ENCODE measurements at places on chromosomes 6 and 20. TPM values are rescaled to one million over a fixed set of nuclear protein-coding genes. Genes with fewer than 3 reads are reported as not detected.

The PAK5 gene
- total RNA-seq, result 1.1 TPM

DNA sequence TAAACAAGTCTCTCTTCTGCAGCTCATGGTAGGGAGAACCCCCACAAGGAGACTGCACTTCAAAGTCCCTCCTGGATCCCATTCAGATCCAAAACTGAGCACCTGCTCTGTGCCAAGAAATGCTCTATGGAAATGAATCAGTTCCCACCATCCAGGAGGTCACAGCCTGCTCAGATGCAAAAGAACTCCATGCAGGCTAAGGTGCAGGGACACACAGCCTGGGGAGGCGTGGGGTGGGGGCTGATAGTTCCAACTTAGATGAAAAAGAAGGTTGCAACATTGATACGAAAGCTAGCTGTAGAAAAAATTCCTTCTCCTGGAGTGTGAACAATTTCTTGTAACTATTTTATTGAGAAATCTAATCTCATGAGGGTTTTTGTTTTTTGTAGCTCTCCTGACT lies 111.0 kb upstream of the TMEM170B start:
- no peaks in the 10 kb centered on the region for H3K36me3 ChIP-seq
- no peak overlapping the region for H3K4me3 ChIP-seq
- no peak overlapping the region for H3K27ac ChIP-seq
- peaks cover 23% of the 10 kb centered on the region for H3K4me1 ChIP-seq
- DNase-seq, result no peak

DNA sequence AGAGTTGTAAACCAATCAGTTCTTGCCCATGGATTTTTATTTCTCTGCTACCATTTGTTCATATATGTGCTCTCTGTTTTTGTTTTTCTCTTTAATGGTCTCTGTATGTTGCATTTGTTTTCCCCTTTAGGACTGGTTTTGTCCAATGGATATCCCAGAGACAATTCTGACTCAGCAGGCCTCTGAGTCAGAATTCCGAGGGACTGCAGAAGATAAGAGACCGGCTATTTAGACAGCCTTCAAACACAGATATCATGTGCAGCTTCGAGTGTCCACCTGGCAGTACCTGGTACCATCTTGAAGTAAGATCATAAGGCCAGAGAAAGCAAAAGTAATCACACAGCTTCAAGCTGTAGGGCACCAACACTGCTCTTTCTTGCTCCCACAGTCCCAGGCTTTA lies 125.5 kb downstream of the ELOVL4 start:
- no peak overlapping the region for H3K27ac ChIP-seq
- peaks cover 4% of the 10 kb centered on the region for H3K4me1 ChIP-seq
- H3K36me3 ChIP-seq, result no peaks in the 10 kb centered on the region
- H3K27me3 ChIP-seq, result no peaks in the 10 kb centered on the region
- no peak for DNase-seq
- no peak overlapping the region for H3K4me3 ChIP-seq

DNA sequence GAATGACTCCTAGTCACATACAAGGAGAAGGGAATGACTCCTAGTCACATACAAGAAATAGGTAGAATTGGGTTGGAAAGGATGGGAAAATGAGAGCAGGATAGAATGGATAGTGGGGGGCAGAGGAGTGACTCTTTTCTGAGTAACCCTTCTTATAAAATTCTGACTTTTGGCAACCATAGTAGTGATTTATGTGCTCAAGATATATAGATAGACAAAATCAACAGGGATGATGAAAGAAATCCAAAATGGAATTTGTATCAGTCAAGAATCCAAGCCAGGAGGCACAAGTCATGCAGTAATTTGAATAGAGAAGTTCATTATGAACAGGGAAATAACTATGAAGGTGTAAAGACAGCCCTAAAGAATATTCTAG lies 41.7 kb downstream of the ADAT2 start:
- H3K36me3 ChIP-seq, result no peaks in the 10 kb centered on the region
- H3K27ac ChIP-seq, result no peak overlapping the region
- no peak overlapping the region for H3K4me3 ChIP-seq
- H3K27me3 ChIP-seq, result no peaks in the 10 kb centered on the region
- H3K4me1 ChIP-seq, result 0 out of 2 replicates have a peak, but pooled peaks cover 7% of the 10 kb centered on the region

GRCh38 chr20:62308102-62308822 lies 5.5 kb downstream of the ADRM1 start:
- peaks cover 21% of the 10 kb centered on the region for H3K36me3 ChIP-seq
- DNase-seq, result no peak
- H3K4me1 ChIP-seq, result peaks cover 14% of the 10 kb centered on the region
- H3K27me3 ChIP-seq, result no peaks in the 10 kb centered on the region
- H3K27ac ChIP-seq, result peak overlapping the region; percentile 69

The RIN2 gene
- 0.43 TPM for total RNA-seq

GRCh38 chr20:51507216-51508036 lies 35.1 kb downstream of the NFATC2 start:
- no peaks in the 10 kb centered on the region for H3K27me3 ChIP-seq
- no peak for DNase-seq
- no peak overlapping the region for H3K27ac ChIP-seq
- no peak overlapping the region for H3K4me3 ChIP-seq
- H3K36me3 ChIP-seq, result no peaks in the 10 kb centered on the region
- no peaks in the 10 kb centered on the region for H3K4me1 ChIP-seq

DNA sequence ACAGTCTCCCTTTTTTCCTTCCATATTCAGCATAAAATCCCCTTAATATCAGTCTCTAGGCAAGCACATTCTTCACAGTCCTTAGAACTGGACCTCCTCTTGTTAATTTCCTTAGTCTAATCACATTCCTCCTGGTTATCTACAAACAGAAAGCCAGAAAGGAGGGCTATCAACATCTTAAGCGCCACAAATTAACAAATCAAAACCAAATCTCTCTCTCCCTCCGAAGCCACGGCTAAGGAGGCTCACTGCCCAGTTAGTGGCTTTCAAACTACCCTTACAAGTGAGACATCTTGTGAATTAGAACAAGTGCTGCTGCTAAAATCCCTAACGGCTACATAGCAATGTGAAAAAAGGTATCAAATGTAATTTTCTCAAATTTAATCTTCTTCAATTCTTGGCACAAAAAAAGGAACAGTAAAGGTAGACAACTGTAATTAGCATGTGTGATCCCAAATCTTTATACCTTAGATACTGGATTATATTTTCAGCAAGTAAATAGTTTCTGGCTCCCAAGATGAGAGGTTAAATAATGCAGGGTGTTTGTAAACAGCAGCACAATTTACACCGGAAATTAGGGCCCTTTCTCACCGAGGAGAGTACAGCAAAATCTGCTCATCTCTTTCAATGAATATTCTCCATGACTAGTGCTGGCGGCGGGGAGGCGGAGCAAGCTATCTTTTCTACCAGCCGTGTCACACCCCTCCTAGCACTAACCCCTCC lies 1.4 kb upstream of the TRIM39 start:
- peak; percentile 95 for DNase-seq
- peak overlapping the region; percentile 61 for H3K4me3 ChIP-seq
- H3K36me3 ChIP-seq, result peaks cover 10% of the 10 kb centered on the region
- peaks cover 40% of the 10 kb centered on the region for H3K4me1 ChIP-seq
- peak overlapping the region; percentile 98 for H3K27ac ChIP-seq

The TBCC gene
- 45.0 TPM for total RNA-seq

The SLC2A10 gene
- 14.6 TPM for total RNA-seq

DNA sequence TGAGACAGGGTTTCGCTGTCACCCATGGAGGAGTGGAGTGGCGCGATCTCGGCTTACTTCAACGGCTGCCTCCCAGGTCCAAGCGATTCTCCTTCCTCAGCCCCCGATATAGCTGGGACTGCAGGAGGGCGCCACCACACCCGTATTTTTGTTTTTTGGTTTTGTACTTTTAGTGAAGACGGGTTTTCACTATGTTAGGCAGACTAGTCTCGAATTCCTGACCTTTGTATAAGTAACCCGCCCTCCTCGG lies 115.4 kb upstream of the BTN3A2 start:
- peaks cover 3% of the 10 kb centered on the region for H3K4me1 ChIP-seq
- peak overlapping the region; percentile 100 for H3K27ac ChIP-seq
- peak overlapping the region; percentile 90 for H3K4me3 ChIP-seq

The ARMH2 gene
- not detected for total RNA-seq

DNA sequence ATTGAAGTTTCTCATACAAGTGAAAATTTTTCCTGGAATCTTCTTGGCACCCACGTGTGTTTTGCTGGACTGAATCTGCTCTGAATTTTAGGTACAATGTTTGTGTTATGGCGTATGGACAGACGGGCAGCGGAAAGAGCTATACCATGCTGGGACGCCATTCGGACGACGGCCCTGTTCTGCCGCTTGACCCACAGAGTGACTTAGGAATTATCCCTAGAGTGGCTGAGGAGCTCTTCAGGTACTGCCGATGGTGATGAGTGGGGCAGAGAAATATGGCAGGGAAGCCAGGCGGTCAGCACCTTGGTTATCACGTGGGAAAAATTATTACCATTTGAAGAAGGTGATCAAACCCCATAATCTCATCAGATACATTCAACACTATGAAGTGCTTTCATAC lies 36.3 kb downstream of the KIF25 start:
- H3K36me3 ChIP-seq, result peaks cover 3% of the 10 kb centered on the region
- no peak for DNase-seq
- H3K4me1 ChIP-seq, result peaks cover 34% of the 10 kb centered on the region
- H3K27me3 ChIP-seq, result no peaks in the 10 kb centered on the region
- H3K27ac ChIP-seq, result no peak overlapping the region

The BFSP1 gene
- total RNA-seq, result 5.0 TPM

- no peak for DNase-seq
- no peak overlapping the region for H3K4me3 ChIP-seq
- no peaks in the 10 kb centered on the region for H3K27me3 ChIP-seq
- peaks cover 5% of the 10 kb centered on the region for H3K36me3 ChIP-seq
- no peak overlapping the region for H3K27ac ChIP-seq
Observed at GRCh38 chr6:12538881-12539357, 177.6 kb upstream of the PHACTR1 start.
